ENCODE measurements at places on chromosomes 13 and 19.

DNA sequence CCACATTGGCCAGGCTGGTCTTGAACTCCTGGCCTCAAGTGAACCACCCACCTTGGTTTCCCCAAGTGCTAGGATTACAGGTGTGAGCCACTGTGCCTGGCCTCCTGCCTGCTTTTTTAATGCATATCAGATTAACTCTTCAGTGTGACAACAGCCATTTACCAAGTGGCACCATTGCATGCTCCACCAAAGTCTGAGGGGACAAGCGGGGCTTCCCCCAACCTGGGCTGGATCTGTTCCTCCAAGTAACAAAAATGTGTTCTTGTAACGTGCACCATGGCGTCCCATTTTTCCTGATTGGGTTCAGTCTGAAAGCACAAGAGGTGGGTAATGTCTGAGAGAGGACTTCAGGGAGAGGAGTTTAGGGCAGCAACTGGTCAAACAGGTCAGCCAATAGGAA, 77.8 kb downstream of the TEX29 start:
- DNase-seq: no peak

- DNase-seq: peak; percentile 33
These were observed at the start of gene SLITRK1 for GRCh38 chr13:83881917-83882605. TSS of gene SLITRK1 (minus strand) at chr13:83882474. CDS start at chr13:83881507, 967 bp downstream.

GRCh38 chr19:51317376-51317775, 5.9 kb downstream of the IGLON5 start:
- DNase-seq: no peak

GRCh38 chr19:29834991-29835846, 23.4 kb downstream of the CCNE1 start:
- DNase-seq: no peak

DNA sequence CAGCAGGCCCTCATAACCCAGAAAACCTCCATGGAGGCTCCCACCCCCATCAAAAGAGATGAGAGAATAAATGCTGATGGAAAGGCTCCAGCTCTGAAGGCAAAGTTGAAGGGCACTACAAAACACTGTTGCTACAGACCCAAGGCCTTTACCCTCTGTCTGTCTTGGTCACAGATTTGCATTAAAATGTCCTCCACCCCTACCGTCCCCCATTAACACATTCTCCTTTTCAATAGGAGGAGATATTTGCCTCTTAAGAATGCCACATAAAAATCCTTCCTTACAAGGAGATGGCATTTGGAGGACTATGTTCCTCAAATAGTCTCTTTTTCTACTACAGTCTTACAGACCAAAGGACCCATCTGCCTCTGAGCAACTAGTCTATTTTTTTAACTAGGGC, 361.5 kb downstream of the ENOX1 start:
- DNase-seq: no peak

- DNase-seq: no peak
These were observed 544.3 kb upstream of the MIR17HG start for GRCh38 chr13:90803210-90803609.

DNA sequence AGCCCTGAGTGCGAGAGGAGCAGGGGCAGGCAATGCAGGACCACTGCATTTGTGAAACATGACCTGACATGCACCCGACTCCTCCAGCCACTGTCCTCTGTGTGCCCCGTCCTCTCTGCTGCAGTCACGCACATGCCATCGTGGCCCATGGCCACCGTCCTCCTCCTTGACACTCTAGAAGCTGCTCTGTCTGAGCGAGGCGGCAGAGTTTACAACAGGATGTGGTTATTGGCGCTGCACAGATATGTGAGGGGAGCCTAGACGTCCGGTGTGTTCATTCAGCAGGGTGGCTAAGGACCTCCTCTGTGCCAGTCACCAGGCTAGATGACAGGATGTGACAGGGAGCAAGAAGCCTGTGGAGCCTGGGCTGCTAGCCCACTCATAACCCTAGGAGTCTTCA, 277.8 kb downstream of the FOXO1 start:
- peak; percentile 92 for DNase-seq

DNA sequence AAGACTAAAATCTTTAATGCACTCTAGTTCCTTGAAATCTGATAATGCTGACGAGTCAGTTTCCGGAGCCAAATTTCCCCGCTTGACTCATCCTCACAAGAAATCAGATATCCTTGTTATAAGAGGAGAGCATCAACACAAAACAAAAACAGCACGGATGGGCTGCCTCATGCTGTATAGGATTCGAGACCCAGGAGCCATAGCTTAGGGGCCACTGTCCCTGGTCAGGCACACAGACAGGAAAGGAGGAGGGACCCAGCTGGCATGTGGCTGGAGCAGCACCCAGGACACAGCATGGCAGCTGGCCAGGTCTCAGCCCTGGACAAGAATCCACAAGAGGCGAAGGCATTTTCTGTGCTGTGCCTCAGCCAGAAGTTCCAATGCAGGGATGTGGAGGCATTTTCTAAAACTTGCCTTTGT, 110.2 kb upstream of the SPATA13 start:
- DNase-seq: no peak

GRCh38 chr13:100523411-100523810, 65.2 kb downstream of the GGACT start:
- no peak for DNase-seq
